Foreskin fibroblast (primary cell): ENCODE measurements at places on chromosomes 16 and 17.
A peak's percentile ranks its signal among the peaks of the same experiment; 100 is the strongest.

DNA sequence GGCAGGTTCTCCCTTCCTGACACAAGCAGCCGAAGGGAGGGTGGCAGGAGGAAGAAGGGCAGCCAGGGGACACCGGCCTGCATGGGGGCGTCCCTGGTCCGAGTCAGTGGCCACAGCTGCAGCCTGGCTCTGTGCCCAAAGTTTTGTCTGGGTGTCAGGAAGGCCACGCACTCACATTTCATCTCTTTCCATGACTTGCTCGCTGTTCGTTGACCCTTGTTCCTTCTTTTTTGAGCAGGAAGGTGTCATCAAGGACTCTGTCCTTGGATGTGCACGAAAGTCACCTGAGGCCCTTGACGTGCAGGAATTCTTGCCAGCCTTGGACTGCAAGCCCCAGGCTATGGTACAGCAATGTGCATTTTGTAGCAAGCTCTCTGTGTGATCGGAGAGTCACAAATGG is 93.3 kb downstream of the TNFRSF13B start:
- no peak for DNase-seq

DNA sequence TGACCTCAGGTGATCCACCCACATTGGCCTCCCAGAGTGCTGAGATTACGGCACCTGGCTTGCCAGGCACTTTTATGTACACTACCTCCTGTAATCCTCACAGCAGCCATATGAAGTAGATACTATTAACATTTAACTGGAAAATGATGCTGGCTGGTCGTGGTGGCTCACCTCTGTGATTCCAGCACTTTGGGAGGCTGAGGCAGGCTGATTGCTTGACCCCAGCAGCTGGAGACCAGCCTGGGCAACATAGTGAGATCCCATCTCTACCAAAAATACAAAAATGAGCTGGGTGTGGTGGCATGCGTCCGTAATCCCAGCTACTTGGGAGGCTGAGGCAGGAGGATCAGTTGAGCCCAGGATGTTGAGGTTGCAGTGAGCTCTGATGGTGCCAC is 2.0 kb upstream of the MAPK3 start:
- no peak for DNase-seq

GRCh38 chr17:17203173-17203730 is 2.9 kb downstream of the PLD6 start:
- no peak for DNase-seq

DNA sequence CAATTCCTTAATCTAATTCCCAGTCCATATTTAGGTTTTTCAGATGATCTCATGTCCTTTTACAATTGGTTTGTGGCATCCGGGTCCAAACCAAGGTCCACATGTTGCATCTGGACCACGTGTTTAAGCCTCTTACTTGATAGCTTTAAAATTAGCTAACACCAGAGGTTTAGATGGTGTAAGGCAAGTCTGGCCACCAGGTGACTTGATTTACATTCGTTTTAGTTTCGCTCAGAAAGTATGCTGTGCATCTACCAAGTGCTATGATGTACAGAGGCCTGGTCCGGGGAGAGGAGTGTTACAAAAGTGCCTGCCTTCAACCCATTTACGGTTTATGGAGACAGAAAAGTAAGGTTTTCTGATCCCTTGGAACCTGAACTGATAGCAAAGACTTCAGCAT is 878 bp upstream of the DNAJA2 start:
- peak; percentile 44 for DNase-seq

DNA sequence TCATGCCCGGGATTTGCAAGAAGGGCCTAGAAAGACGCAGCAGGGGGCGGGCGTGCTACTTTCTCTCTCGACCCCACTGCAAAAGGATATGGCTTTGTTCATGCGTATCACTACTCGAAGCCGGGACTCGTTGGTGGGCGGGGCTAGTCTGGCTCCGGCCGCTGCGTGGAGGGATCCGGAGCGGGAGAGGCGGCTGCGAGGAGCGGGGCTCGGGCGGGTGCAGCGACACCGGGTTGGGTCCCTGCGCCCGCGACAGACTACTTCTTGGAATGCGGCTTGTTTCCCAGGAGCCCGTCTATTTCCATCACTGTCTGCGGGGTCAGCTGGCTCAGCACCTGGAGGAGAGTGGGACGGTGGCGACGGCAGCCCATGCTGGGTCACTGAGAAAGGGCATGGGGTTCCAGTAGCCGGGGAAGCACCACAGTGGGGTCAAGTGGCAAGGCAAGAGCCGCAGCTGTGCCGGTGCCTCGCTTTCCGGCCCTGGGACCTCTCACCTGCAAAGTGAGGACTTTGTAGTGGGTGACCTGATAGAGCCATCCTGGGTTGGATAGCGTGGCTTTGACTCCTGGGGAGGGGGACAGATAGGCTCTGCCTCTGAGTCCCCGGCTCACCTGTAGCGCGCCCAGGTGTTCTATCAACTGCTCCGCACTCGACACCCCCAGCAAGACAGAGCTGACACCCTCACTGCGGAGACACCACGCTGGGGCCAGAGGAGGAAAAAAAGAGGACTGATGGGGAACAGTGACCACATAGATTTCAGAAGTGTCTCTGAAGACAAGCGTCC is 6.6 kb downstream of the KCNAB3 start:
- DNase-seq = peak; percentile 91

DNA sequence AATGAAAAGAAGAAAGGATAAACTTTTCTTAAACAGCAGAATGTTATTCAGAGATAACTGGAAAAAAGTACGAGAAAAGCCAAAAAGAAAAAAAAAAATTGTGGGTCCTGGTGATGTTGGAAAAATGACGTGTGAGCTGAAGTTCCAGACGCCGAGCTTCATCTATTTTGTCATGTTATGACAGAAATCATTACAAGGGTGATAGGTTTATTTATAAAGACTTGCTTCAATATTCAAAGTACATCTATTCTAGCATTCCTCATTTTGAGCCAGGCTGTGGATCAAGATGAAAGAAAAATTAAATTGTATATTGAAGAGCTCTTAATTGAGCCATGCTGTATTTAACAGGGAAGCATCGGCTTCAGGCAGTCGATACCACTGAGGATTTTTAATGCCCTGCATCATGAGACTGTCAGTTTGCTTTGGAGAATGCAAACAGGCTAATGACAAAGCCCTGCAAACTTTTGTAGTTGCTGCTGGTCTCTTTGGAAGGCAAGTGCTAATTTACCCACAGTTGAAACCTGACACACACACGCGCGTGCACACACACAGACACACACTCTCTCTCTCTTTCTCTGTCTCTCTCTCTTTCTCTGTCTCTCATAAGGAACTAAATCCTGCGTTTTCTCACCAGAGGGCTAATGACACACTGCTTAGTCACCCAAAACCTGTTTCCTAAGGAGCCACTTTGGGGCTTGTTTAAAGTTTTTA is 110.7 kb downstream of the WWOX start:
- no peak for DNase-seq

DNA sequence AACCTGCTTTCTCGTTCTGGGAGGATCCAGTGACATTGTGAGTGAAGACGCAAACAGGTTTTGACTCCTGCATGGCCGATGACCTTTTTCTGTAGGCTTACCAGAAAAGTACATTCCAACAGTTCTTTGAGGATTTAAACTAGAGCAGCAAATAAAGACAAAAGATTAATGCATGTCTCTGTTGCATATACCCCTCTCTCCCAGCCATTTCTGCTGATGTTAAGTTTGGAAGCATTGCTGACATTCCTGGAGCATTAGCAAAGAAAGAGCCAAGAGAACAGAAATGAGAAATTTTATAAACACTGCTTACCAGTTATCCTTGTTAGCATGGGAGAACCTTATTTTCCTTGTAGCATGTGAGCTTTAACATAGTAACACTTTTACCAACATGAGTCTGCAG is 49.3 kb downstream of the SIAH1 start:
- peak; percentile 67 for DNase-seq

DNA sequence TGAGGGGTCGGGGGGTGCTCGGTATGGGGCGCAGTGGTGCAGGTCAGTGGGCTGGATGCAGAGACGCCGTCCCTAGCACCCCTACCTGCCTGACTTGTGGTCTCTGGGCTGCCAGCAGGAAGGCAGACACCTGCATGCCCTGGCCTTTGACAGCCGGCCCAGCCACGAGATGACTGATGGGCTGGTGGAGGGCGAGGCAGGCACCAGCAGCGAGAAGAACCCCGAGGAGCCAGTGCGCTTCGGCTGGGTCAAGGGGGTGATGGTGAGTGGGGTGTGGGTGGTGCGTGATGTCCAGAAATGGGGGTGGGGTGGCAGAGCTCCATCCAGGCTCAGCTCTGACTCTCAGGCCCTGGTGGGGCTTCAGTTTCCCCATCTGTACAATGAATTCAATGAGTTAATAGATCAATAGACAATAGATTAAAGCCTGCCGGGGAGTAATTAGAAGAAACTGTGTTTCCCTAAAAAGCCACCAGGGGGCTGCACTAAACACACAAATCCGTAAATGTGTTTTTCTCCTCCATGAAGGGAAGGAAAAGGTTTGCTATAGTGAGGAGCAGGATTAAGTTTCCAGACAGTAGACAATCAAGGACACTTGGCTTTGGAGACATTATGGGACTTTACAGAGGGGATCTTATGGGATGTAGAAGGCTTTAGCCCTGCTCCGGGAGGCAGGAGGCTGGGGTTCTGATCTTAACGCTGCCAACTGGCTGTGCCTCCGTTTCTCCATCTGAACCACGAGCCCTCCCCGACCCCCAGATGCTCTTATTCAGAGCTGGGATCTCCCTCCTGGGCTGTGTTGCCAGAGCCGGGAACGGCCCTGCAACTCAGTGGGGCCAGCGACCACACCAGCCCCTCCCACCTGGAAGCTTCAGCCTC is 2.2 kb downstream of the SLC12A3 start:
- DNase-seq = peak; percentile 80

GRCh38 chr17:37450112-37450511 is 39.6 kb upstream of the DUSP14 start:
- no peak for DNase-seq

DNA sequence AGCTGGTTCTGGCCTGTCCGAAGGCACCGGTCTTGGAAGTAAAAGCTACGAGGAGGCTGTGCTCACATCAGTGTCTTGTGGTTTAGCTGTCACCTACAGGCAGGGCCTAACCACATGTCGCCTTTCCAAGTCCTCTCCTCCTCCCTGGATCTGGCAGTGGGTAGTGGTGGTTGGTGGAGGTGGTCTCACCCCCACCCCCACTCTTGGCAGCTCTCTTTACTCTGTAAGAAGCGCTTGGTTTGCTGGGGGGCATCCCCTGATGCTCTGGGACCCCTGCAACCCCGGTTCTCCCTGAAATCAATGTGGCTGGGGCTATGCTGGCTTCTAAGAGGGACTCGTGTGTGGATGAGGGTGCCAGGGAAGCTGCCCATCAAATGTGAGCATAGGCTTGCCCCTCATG is 68.3 kb downstream of the WIPI1 start:
- DNase-seq = no peak

DNA sequence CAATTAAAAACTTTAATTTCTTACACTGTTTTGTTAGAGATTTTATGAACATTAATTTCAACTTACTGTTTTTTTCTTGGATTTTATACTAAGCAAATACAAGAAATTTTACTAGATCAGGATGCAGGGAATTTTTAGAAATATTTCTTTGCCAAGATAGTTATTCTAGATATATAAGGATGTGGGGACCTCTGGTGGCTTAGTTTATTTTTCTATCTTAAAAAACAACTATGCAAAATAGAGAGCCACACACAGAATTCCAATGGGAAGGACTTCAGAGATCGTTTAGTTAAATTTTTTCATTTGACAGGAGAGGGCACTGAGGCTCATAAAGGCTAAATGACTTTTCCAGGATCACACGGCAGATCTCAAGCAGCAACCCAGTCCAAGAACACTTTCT is 23.0 kb upstream of the CAPNS2 start:
- DNase-seq = no peak

DNA sequence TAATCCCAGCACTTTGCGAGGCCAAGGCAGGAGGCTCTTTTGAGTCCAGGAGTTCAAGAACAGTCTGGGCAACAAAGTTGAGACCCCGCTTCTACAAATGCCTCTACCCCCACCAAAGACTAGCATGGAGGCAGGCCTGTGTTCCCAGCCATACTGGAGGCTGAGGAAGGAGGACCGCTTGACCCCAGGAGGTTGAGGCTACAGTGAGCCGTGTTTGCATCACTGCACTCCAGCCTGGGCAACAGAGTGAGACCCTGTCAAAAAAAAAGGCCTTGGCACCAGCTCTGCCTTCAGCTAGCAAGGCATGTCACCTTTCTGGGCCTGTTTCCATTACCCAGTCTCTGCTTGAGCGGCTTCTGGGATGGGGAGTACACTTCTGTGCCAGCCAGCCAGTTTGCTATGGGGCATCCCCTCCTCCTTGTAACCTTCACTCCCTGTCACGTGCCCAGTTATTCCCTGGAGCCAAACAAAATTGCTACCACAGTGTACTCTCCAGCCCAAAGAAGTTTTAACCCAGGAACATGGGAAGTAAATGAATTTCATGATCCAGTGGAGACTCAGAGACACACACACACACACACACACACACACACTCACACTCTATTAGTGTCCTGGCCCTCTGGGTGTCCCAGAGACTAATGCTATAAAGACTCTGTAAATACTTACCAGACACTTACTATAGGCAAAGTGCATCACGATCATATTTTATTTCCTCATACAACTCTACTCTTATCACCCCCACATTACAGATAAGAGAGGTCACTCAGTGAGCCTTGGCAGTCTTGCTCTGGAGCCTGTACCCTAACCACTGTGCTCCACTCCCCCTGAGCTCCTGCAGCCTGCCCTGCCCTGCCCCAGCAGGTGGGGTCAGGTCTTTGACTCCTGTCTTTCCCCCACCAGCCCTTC is 2.5 kb downstream of the CISD3 start:
- no peak for DNase-seq

- DNase-seq = no peak
These were observed 584 bp downstream of the PMP22 start for GRCh38 chr17:15264542-15264941.

GRCh38 chr17:82704886-82705285 is 6.4 kb upstream of the RAB40B start:
- no peak for DNase-seq

DNA sequence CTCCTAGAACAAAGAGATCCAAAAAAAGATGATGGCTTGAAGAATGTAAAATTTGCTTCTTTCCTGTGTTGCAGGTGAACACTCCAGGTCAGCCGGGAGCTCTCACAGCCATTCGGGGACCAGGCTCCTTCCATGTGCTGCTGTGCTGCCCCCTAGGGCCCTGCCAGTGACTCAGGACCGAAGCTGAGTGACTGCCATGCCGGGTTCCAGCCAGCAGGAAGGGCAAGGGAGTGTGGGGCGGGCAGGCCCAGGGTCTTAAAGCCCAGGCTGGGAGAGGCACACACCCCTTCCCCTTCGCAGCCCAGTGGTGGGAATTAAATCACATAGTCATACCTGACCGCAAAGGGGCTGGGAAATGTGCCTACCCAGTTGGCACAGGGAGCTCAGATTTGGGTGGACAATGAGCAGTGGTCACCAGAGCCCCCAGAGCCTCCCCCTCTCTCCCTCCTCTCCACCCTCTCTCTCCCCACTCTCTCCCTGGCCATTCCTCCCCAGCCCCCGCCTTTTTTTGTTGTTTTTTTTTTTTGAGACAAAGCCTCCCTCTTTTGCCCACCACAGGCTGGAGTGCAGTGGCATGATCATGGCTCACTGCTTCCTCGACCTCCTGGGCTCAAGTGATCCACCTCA is 11.5 kb downstream of the EPOP start:
- DNase-seq = peak; percentile 73

DNA sequence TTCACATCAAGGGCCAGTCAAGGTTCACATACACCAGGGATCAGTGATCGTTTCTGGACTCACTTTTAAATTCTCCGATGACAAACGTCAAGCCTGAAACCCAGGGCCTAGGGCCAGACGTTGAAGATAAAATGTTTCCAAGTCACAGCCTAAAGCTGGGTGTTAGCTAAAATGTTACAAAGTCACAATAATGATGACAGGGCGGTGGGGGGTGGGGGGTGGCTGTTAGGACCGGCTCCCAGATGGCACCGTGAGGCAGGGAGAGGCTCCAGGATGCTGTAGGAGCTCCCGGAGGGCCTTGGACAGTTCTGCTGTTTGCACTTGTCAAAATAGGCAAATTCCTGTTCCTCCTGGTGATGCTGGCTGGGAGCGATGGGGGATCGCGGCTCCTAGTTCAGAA is 16.4 kb upstream of the RPL13 start:
- DNase-seq = no peak
